Tibial nerve (tissue), 4 donors: ENCODE measurements at places on chromosomes 3 and 15. TPM values are rescaled to one million over a fixed set of nuclear protein-coding genes. Genes with fewer than 3 reads are reported as not detected.

DNA sequence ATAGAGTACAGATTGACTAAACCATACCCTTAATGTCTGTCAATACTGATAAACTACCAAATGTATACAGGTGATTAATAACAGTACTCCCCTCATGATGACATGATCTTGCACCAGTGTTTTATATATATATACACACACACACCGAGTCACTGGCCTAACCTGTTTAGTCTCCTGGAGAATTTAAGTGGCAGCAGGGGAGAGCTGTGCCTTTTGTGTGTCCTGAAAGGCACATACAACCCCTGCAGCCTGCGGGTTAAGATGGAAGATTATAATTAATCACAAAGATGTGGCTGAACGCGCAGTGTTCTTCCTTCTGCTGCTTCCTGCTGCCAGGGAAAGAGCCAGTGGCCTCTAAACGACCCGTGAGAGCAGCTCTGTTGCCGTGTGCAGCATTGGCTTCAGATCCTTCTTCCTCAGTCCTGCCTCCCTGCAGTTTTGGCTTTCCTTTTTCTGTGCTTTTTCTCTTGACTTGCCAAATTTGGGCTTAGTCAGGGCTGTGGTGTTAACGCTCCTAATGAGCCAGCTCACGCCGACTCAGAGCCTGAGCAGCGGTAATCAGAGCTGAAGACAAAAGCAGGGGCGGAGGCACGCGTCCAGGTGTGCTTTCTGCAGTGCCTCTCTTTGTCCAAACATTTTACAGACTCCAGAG lies 42.5 kb upstream of the UBE3A start:
- no peak for DNase-seq

DNA sequence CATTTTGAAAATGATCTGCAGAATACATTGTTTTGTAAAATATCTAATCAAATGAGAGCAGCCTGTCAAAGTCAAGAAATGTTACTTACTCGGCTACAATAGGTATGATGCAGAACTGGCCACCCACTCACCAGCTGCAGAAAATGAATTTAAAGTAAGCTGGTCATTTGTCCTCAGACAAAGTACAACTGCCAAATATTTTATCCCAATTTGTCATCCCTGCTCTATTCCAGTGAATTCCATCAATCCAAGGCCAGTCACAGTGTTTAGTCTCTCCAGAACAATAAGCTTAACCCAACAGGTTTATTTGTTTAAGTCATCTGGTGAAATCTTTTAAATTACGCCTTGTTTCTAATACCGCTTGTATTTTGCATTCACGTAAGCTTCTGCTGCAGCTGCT lies 46.6 kb upstream of the TCF12 start:
- no peak for DNase-seq

DNA sequence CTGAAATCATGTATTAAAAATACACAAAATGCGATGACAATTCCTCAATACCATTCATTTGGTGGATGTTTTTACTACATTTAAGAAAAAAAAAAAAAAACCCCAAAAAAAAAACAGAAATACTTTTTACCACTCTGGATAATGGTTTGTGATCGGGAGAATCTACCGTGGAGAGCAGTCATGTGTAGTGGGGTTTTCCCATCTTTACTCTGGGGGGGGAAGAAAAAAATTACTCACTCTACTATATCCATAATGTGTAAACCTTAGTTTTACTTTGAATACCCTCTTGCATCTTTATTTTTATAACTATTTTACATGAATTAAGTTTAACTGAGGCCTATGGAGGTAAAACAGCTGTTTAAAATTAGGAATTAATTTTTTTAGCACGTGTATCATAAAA lies 83.3 kb downstream of the ANKRD28 start:
- DNase-seq = no peak

- no peak for DNase-seq
Measured at GRCh38 chr3:45145681-45146614, at the start of gene CDCP1. CDCP1 (minus strand) TSS chr3:45146378; CDS start chr3:45146287, 91 bp downstream.

GRCh38 chr3:187516446-187517185 lies 148.4 kb downstream of the RTP4 start:
- no peak for DNase-seq

DNA sequence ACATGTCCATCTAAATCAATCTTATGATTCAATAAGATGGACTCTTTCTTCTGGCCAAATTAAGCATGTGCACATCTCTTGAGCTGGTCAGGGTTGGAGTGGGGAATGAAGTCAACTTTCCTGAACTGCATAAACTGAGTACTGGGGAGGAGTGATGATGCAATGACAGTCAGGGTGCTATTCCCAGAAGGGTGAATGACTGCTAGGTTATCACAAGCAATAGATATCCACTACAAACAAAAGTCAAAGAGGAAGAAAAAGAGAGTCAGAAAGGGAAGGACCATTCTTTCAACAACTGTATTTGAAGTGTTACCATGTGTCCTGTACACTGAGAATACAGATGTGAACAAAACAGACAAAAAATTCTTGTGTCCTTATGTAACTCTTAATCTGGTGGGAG lies 70.0 kb downstream of the ALCAM start:
- no peak for DNase-seq

- DNase-seq = no peak
Measured at GRCh38 chr3:112799946-112800345, 46.7 kb downstream of the CD200R1L start.

GRCh38 chr15:85785887-85786780 lies 8.6 kb downstream of the KLHL25 start:
- DNase-seq = no peak

- no peak for DNase-seq
Measured at GRCh38 chr3:178709051-178709450, 172.8 kb downstream of the KCNMB2 start.

- DNase-seq = peak; percentile 61
Measured at GRCh38 chr15:85412956-85413854, 32.8 kb downstream of the AKAP13 start.

- DNase-seq = no peak
Measured at GRCh38 chr3:183532620-183533411, 22.7 kb downstream of the KLHL6 start.

GRCh38 chr15:50798684-50799083 lies 33.2 kb upstream of the SPPL2A start:
- DNase-seq = no peak

DNA sequence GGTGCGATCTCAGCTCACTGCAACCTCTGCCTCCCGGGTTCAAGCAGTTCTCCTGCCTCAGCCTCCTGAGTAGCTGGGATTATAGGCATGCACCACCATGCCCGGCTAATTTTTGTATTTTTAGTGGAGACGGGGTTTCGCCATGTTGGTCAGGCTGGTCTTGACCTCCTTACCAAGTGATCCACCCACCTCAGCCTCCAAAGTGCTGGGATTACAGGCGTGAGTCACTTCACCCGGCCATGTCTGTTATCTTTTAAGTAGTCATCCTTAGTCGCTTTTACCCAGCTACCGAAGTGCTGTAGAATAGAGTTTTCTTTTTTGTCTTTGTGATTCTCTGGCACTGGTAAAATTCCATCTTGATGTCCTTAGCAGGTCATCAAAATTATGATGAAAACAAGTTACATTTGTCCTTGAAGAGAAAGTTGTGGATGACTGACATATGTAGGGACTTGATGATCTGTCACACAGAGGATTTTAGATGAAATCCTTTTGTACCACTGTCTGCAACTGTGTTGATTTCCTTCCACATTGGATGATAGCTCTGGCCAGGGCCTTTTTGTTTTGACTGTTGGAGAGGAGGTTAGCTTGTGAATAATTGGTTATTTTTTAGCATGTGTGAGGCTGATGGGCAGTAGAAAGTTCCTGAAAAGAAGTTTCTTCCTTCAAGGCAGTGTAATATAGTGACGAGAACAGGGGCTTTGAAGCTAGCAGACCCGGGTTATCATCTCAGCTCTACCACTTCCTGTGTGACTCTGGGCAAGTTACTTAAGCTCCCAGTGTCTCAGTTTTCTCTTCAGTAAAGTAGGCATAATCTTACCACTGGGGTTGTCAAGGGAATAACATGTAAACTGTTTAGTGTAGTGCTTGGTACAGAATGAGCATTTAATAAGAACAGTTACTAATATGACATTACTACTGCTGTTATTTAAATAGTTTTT lies 18.8 kb downstream of the ATG7 start:
- DNase-seq = no peak

DNA sequence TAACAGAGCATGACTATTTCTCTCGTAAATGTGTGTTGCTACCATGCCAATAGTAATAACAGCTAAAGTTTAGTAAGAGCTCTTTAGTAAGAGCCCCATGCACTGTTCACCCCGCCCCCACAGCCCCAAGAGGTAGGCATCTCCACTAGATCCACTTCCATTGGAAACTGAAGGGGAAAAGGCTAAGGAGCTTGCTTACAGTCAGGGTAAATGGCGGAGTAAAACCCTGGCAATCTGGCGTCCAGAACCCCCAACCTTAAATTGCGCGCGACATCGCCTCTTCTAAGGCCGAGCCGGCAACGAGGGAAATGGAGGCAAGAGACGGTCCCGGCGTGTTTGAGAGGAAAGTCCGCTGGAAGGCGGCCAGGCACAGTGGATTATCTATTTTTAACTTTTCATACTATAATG lies 654 bp upstream of the C3orf38 start:
- DNase-seq = no peak

GRCh38 chr3:47578119-47578632 lies 489 bp downstream of the CSPG5 start:
- DNase-seq = no peak

- DNase-seq = no peak
Measured at GRCh38 chr15:68025835-68026424, 28.2 kb upstream of the PIAS1 start.

- no peak for DNase-seq
Measured at GRCh38 chr15:80710635-80711554, 15.8 kb downstream of the ABHD17C start.

DNA sequence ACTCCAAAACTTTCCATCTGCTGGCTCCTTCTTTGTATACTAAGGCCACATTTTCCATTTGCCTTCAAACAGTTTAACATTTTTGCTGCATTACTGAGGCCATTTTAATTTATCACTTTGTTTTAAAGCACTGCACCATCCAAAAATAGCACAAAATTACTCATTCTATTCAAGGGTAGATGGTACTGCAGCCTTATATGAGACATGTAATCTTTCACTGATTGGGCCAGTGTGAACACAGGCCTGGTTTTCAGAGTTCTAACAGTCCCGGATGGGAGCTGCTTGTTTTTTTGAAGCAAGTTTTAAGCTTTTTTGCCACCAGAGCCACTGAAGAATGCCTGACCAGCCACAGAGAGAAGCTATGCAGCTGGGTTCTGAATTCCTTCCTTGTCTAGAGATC lies 172.3 kb upstream of the TSC22D2 start:
- no peak for DNase-seq

DNA sequence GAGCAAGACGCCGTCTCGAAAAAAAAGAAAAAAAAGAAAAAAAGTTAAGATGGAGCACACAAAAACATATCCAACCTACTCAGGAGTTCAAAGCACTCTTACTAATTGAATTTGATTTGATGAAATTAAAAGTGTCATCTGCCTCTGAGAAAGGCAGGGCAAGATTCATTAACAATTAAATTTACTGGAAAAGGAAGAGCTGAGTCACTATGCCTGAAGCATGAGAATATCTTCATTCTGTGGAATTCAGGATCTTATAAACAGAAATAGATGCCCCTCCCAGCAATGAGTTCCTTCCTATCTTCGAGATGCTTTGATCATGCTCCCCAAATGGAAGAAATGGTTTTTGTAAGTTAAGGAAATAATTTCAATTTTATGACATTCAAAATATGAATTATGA lies 61.0 kb upstream of the ST3GAL6 start:
- DNase-seq = no peak

GRCh38 chr3:4957978-4958377 lies 21.3 kb upstream of the BHLHE40 start:
- DNase-seq = no peak

DNA sequence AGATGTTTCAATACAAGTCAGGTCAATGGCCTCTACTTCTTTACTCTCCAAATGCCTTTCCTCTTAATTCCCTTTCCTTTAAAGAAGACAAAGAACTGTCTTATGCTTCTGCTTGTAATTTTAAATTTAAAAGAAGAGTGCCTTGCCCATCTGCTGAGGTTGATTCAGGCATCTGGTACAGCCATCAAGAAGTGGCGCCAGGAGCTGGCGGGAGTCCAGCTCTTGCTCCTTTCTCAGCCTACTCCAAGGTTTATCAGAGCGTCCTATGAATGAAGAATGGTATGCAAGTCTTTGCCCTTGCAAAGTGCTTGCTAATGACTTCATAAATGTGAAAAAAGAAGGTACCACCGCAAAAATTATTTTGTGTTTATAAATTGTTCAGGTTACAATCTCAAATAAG lies 294.6 kb upstream of the TGFBR2 start:
- no peak for DNase-seq

GRCh38 chr3:40302784-40303183 lies 6.7 kb upstream of the EIF1B start:
- no peak for DNase-seq

DNA sequence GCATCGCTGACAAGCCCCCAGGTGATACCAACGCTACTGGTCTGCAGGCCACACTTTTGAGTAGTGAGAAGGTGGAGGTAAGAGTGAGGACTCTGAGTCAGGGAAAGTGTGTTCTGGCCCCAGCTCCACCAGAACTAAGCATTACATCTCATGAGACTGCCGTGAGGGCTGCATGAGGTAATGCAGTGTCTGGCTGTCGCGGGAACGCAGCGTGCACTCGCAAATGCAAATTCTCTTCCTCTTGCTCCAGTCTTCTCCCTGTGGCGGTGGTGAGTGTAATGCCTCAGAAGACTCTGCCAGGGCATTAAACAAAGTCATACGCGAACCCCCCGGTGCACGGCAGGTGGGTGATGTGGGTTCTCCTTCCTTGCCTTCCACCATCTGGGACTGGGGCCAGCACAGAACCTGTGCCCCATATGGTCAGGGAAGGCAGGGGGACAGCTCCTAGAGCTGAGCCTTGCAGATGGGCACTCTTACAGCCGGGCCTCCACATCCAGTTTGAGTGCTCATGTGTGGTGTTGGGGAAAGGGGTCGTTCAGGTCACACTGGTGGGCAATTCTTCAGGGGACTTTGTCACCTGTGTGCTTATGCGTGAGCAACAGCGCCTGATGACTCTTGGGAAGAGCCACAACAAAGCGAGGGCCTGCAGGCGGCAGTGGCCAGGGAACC lies 175.8 kb downstream of the XXYLT1 start:
- no peak for DNase-seq

GRCh38 chr3:139123377-139124095 lies 78.8 kb upstream of the PRR23C start:
- no peak for DNase-seq

GRCh38 chr3:71998995-71999673 lies 214.2 kb upstream of the PROK2 start:
- DNase-seq = no peak

GRCh38 chr3:140334132-140334929 lies 343.5 kb upstream of the TRIM42 start:
- DNase-seq = no peak

P2RY1 gene
- total RNA-seq = 7.5 TPM

TMEM212 gene
- total RNA-seq = not detected

SENP7 gene
- 36.1 TPM for total RNA-seq

IGF1R gene
- total RNA-seq = 164 TPM

PPARG gene
- 30.1 TPM for total RNA-seq

EPHB3 gene
- 6.5 TPM for total RNA-seq

CCDC39 gene
- total RNA-seq = 0.42 TPM

DISP2 gene
- total RNA-seq = 0.22 TPM

C2CD4A gene
- not detected for total RNA-seq

CASR gene
- total RNA-seq = not detected

BFSP2 gene
- not detected for total RNA-seq

SLC6A20 gene
- total RNA-seq = 26.1 TPM

LRRN1 gene
- 7.8 TPM for total RNA-seq

MRPL47 gene
- 14.9 TPM for total RNA-seq

SLC24A5 gene
- total RNA-seq = not detected

PYGO1 gene
- total RNA-seq = 7.6 TPM

TWF2 gene
- 60.9 TPM for total RNA-seq

NEK10 gene
- total RNA-seq = 1.3 TPM

ALG1L2 gene
- total RNA-seq = not detected

HRG gene
- not detected for total RNA-seq
